ENCODE measurements at places on chromosomes 5 and 9.
A peak's percentile ranks its signal among the peaks of the same experiment; 100 is the strongest.

GRCh38 chr9:135978642-135979546 lies 17.7 kb upstream of the UBAC1 start:
- no peak for DNase-seq

DNA sequence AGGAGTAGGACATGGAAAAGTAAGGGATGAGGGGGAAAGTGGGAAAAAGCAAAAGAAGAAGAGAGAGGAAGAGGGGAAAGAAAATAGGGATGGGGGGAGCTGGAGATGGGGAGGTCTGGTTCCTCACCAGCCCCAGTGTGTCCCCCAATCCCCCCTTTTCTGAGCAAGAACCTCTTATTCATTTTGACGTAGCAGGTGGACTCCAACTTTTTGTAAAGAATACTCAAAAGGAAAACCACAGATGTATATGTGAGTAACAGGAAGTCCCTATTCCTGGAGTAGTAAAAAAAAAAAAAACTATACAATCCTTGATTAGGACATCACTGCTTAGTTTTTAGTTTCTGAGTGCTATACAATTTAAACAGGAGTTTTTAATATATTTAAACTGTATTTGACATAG lies 3.9 kb upstream of the CFAP95 start:
- no peak for DNase-seq

DNA sequence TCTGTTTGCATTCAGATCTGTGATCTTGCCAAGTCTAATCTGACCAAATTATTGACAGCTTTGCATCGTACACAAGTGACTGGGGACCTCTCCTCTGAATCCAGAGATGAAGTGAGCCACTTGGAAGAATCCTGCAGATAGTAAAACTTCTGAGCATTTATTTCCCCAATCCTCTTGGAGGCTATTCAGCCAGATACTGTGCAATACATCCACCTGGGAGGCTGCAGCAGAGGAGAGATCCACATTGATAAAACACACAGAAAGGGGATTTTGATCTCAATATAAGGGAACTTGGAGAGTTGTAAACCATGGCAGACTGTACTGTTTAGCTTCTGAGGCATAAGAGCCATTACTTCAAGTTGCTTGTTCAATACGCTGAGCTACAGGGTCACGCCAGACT lies 654.6 kb downstream of the MTRR start:
- DNase-seq = no peak

DNA sequence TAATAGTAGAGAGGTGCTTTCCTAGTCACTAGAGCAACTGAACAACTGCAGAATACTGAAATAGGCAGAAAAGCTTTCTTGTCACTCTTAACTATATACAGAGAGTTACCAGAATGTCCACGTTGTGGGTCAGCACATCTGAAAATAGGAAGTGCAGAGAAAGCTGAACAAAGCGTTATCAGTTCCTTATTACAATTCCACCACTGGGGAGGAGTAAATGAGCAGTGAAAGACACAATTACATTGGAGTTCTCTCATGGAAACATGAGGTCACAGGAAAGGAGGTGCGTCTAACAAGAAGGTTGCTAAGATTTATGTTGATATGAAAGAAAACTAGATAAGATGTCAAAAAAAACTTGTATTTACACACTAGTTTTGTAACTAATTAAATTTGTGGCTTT lies 461.9 kb upstream of the COX7C start:
- DNase-seq = no peak

GRCh38 chr5:146209714-146210113 lies 6.3 kb downstream of the RBM27 start:
- no peak for DNase-seq

DNA sequence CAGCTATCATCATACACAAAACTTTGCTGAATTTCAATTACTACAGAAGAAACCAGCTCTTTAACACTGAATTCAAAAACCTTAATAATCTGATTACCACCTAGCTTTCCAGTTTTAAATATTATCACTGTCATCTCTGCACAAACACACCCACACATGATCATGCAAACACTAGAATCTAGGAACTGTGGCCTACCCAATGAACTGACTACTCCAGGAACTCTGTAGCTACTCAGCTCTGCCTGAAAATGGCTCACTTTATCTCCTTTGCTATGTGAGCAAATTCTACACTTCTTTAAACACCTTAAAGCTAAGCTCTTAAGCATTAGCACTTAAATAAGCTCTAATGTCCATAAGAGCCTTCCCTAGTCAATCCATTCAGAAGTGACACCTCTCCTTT lies 123.3 kb upstream of the DPYSL3 start:
- DNase-seq = no peak

GRCh38 chr9:14092344-14092743 lies 221.6 kb downstream of the NFIB start:
- no peak for DNase-seq

GRCh38 chr5:134466241-134467069 lies 54.8 kb upstream of the CDKN2AIPNL start:
- peak; percentile 69 for DNase-seq

- no peak for DNase-seq
Measured at GRCh38 chr9:24036459-24036858, 210.4 kb upstream of the ELAVL2 start.
